ENCODE measurements at places on chromosomes 7 and 10.
A peak's percentile ranks its signal among the peaks of the same experiment; 100 is the strongest.

GRCh38 chr7:79876848-79877252 lies 257.8 kb upstream of the GNAI1 start:
- no peak for DNase-seq

- DNase-seq, result no peak
These were observed 54.1 kb downstream of the KCNMA1 start for GRCh38 chr10:77583527-77583926.

GRCh38 chr7:103991406-103991805 lies 1.9 kb upstream of the RELN start:
- DNase-seq, result no peak

GRCh38 chr7:157357129-157358040 lies 20.6 kb downstream of the DNAJB6 start:
- no peak for DNase-seq

- DNase-seq, result no peak
These were observed 5.0 kb downstream of the TRUB1 start for GRCh38 chr10:114943000-114943399.

DNA sequence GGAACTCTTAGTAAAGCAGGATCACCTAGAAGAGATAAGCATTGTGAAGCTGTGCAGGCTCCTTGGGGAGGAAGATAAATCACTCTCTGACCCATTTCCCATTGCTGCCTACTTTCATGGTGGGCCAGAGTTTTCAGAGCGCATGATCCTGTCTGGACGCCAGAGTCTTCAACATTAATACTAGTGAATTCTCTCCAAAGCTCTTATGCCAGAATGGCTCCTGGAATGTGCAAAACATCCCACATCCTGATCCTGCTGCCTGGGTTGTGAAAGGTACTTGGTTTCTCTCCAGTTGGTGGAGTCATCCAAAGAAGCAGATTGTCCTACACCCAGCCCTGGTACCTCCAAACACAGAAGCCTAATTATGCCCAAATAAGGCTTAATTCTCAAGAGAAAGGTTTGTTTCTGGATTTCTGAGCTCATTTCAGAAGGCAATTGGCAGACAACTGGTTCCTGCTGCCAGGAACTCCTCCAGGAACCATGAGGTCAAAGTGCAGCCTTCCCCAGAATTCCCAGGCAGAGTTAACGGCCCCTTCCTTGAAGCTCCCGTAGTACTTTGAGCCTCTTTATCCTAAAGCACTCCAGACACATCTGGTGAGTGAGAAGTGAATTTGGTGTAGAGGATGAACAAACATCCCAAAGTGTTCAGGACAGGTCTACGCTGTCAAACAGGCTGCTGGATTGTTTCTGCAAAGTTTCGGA lies 495.2 kb downstream of the PLXNA4 start:
- DNase-seq, result no peak

DNA sequence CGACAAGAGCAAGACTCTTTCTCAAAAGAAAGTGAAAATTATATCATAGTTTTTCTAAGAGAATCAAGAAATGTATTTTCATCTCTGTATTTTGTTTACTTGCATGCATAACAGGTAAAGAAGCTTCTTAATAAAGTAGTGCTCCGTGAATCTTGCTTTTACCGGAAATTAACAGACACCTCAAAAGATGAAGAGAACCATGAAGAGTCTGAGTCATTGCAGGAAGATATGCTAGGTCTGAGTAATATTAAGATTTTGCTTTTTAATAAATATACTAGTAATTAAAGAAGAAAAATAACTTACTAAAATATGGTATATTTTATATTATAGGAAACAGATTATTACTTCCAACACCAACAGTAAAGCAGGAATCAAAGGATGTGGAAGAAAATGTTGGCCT lies 39.5 kb upstream of the STOX1 start:
- DNase-seq, result no peak

- no peak for DNase-seq
These were observed 433.9 kb downstream of the SORCS3 start for GRCh38 chr10:105075031-105075430.

DNA sequence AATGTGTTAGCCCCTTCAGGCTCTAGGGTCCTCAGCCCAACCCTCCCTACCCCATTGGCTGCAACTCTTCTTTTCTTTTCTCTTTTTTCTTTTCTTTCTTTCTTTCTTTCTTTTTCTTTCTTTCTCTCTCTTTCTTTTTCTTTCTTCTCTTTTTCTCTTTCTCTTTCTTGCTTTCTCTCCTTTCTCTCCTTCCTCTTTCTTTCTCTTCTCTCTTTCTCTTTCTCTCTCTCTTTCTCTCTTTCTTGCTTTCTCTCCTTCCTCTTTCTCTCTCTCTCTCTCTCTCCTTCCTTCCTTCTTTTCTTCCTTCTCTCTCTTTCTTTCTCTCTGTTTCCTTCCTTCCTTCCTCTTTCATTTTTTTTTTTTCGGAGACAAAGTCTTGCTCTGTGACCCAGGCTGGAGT lies 458.9 kb downstream of the TYW1 start:
- DNase-seq, result no peak

DNA sequence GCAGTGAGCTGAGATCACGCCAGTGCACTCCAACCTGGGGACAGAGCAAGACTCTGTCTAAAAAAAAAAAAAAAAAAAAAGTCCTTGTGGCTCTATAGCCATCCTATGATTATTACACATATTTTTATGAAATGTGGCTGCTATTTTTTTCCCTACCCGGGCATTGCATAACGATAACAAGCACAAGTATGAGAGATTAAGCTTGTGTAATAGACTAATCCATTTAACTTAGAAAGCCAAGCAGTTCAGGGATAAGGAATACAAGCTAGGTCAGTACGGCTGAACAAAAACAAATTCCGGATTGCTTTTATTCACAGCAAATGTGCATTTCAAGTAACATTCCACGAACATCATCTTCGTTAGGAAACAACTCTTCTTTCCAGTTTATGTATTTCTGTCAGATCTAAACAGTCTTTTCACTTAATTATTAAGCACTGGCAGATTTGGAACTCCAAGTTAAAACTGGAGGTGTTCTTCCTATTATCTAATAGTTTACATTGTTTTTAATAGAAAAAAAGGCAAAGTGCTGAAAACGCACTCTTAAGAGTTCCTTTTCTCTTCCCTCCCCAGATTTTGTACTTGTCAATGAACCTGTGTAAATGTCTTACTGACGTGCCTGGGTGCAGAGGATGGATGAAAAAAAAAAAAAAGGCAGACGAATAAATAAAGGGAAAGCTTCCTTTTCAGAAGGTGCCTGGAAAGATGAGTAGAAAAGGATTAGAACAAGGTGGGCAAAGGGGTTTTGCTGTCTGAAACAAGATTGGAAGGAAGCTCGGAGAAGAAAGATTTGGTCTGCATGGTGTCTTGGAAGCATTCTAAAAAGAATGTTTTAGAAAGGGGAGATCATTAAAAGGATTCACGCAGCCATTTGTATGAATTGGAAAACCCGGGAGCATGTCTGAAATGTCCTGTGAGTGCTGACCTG lies 81.1 kb downstream of the PRTFDC1 start:
- no peak for DNase-seq

- DNase-seq, result no peak
These were observed 89.0 kb downstream of the NEURL1 start for GRCh38 chr10:103582331-103583123.

DNA sequence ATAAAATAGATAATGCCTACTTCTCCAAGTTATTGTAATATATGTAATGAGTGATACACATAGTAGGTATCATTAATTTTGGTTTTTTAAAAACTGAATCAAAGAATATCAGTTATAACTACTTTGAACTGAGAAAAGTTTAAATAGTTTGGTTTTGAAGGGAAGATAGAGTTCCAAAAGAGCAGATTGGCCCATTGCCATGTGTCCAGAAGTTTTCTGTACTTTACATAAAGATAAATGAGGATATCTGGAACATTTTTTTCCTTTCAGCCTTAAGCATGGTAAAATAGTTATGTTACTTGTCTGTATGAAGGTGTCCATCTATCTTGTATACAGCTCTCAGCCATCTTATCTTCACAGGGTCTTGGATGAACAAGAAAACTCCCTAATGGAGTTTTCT lies 97.9 kb upstream of the MXI1 start:
- DNase-seq, result no peak

- DNase-seq, result no peak
These were observed 58.9 kb downstream of the ALOX5 start for GRCh38 chr10:45432700-45433472.

DNA sequence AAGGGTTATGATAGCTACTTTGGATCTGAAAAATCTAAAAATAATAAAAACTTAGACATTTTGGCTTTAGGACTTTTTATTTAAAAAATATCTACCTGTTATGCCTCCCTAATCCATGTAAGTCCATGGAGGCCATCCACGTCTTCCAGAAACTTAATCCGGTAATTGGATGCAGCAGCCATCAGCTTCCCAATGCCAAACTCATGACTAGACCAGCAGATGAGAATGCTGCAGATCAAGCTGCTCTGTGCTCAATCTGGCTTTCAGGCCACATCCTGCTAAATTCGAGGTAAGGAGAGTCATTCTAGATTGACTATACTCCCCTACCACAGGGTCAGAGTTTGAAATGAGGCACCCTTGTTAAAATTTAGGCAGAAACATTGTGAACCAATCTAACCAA lies 168.5 kb upstream of the TCERG1L start:
- DNase-seq, result no peak

- no peak for DNase-seq
These were observed 130.7 kb downstream of the SAMD9 start for GRCh38 chr7:92987095-92987494.

- DNase-seq, result no peak
These were observed 128.4 kb downstream of the ARHGAP22 start for GRCh38 chr10:48476279-48476982.

- peak; percentile 93 for DNase-seq
These were observed 23.0 kb upstream of the ZNF488 start for GRCh38 chr10:47406870-47407691.

- no peak for DNase-seq
These were observed 10.8 kb downstream of the PIK3AP1 start for GRCh38 chr10:96709525-96709924.

GRCh38 chr10:80522756-80523363 lies 14.8 kb upstream of the SH2D4B start:
- DNase-seq, result no peak

GRCh38 chr7:3955026-3955425 lies 654.0 kb downstream of the SDK1 start:
- no peak for DNase-seq

- DNase-seq, result no peak
These were observed 64.0 kb upstream of the CDK1 start for GRCh38 chr10:60714233-60714632.

- DNase-seq, result no peak
These were observed 88.3 kb downstream of the CPEB3 start for GRCh38 chr10:92202536-92202935.

- DNase-seq, result no peak
These were observed 90.9 kb downstream of the MTERF1 start for GRCh38 chr7:91789558-91789957.

All from kidney epithelial cell (primary cell).